ENCODE measurements at places on chromosomes 1 and 21.
A peak's percentile ranks its signal among the peaks of the same experiment; 100 is the strongest.

- no peak for DNase-seq
These were observed 73.8 kb upstream of the VAV3 start for GRCh38 chr1:108038653-108039236.

- no peak for DNase-seq
These were observed 270.6 kb upstream of the VAMP3 start for GRCh38 chr1:7500381-7501083.

- no peak for DNase-seq
These were observed 36.4 kb upstream of the BCL9 start for GRCh38 chr1:147504801-147505311.

DNA sequence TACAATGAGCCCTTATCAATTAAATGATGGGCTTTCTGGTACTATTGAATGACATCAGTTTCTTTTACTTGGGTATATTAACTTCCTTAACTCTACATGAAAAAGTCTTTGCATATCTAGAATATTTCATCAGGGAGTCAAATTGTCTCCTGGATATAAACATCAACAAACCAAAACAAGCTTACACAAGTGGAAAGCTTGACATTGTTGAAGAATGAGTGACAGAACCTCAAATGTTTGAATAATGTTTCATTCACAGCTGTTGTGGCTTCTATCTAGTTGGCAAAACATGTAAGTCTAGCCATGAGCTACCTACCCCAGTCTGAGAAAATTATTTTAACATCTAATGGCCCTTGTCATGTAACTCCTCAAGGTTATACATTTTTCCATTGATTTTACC, 604.8 kb upstream of the ADAMTS5 start:
- no peak for DNase-seq

DNA sequence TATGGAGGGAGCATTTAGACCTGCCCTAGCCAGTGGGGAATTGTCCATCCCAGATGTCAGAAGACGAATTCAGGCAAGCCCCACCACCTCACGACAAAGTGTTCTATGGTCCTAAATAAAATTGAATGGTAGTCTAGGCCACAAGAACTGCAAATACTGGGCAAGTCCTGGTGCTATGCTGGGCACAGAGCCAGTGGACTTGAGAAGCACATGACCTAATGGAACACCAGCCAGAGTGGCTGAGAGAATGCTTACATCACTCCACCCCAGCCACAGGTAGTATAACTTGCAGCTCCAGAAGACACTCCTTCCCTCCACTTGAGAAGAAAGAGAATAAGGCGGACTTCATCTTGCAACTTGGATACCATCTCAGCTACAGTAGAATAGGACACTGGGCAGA, 567.3 kb upstream of the CXADR start:
- no peak for DNase-seq

- DNase-seq = no peak
These were observed 154.1 kb downstream of the CLIC6 start for GRCh38 chr21:34822942-34823341.

- peak; percentile 41 for DNase-seq
These were observed 25.9 kb upstream of the DNAJC11 start for GRCh38 chr1:6727535-6727934.

DNA sequence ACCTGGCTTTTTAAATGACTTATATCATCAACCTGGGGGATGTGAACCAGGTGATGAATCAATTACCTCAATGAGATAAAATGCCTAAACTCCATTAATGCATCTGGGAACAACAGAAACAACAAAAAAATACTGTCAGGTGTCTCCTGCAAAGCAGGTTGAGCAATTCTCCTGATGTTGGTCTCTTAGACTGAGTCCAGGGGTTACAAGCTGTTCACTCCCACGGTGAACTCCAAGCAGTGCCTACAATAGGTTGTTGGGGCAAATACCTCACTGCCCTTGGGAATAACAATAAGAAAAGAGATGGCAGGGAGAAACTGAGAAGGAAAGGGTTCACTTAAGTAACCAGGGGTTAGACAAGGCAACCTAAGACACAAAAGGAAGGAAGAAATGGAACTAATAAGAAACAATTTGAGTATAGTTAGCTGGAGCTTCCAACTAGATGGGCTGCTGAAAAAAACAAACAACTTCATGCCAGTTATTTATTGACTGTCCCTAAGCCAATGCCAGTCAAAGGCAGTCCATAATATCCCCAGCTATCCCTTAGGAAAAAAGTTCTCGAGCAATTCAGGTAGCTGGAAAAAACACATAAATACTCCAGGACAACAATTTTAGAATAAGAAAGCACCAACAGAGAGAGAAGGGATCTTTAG, 97.6 kb upstream of the MAGI3 start:
- no peak for DNase-seq

GRCh38 chr21:25834381-25834780, 99.6 kb downstream of the GABPA start:
- DNase-seq = no peak

DNA sequence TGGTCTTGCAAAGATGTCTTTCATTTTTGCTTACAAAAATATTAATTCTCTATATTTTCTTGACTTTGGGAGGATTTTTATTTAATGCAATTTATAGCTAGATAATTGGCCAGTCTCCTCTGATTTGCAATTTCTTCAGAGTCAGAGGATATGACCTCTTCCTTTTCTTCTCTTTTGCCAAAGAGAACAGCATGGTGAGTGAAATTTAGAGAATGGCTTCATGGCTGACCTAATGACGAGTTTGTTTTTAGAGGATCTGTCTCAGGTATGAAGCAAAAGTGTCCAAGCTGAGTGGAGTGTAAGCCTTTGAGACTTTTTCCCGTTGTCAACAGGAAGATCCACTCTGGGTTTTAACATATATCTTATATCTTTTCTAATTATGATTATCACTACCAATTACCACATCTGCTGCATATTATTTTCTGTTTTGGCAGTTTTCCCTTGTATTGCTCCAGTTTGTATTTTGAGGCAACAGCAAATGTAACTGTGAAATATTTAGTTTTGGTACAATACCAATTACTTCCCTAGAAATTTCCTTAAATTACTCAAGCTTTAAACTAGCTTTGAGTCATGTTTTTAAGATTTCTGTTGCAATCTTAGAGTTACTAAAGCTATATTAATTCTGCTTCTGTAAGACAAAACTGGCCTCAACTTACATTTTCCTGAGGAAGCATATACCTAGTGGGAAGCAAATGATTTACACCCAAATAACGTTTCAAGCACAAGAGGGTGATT, 332.8 kb upstream of the ZRANB2 start:
- no peak for DNase-seq

- DNase-seq = no peak
These were observed 84.6 kb downstream of the RAVER2 start for GRCh38 chr1:64829411-64830029.

GRCh38 chr1:21955058-21955457, 17.9 kb upstream of the HSPG2 start:
- DNase-seq = no peak

DNA sequence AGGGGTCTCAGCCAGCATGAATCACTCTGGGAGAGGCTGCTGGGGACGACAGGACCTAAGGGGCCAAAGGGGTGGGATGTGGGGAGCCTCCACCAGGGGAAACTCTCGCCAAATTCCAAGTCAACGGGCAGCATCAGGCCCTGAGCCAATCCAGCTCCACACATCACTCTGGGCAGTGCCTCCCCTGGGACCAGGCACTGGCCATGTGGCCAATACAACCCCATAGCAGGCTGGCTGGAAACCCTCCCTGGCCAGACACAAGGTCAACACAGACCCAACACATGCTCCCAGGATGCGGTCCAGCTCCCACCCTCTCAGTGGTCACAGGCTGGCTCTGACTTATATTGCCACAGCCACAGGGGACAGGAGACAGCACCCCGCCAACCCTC, 60.0 kb downstream of the MEGF6 start:
- no peak for DNase-seq

DNA sequence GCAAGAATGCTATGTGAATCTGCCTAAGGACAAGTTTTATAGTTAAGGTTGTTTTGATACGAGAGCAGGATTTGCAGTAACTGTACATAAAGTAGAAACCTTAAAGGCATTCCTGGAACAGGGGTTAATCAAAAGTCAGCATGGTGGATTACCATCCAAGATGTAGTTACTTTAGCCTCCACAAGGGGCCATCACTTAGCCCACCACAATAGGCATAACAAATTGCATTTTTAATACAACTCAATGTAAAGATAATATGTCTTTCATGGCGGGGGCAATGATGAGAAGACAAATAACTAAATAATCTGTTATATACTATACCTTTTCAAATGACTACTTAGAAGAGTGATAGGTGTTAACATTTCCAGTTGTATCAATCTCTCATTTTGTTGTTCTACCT, 611.2 kb upstream of the ADGRL4 start:
- DNase-seq = no peak

DNA sequence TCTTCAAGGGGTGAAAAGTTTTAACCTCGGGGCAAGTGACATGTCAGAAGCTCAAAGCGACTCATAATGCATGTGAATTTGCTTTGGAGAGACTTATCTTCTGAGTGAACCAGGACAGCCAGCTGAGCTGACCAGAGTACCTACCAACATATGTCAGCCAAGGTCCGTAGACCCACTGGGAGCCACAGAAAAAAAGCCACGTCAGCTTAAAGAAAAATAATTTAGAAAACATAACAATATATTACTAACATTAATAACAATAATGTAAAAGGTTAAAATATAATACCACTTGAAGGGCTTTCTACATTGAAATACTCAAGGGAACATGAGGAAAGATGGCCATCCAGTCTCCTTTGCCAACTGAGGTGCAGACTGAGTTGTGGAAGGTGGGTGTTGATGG, 6.9 kb downstream of the PEX19 start:
- no peak for DNase-seq

DNA sequence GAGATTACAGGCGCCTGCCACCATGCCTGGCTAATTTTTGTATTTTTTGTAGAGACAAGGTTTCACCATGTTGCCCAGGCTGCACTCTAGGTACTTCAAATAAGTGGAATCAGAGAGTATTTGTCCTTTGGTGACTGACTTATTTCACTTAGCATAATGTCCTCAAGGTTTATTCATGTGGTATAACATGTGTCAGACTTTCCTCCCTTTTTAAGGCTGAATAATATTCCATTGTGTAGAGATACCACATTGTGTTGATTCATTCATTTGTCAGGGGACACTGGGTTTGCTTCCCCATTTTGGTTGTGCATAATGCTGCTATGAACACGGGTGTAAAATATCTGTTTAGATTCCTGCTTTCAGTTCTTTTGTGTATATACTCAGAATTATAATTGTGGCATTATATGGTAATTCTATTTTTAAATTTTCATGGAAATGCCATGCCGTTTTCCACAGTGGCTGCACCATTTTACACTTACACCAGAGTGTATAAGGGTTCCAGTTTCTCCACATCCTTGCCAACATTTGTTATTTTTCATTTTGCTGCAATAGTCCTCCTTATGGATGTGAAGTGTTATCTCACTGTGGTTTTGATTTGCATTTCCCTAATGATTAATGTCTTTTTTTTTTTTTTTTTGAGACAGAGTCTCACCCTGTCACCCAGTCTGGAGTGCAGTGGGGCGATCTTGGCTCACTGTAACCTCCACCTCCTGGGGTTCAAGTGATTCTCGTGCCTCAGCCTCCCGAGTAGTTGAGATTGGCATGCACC, 35.1 kb downstream of the IL6R start:
- no peak for DNase-seq

GRCh38 chr1:215704089-215704860, 137.2 kb downstream of the KCTD3 start:
- DNase-seq = no peak

- no peak for DNase-seq
These were observed 12.6 kb upstream of the KLF18 start for GRCh38 chr1:44154049-44154448.

DNA sequence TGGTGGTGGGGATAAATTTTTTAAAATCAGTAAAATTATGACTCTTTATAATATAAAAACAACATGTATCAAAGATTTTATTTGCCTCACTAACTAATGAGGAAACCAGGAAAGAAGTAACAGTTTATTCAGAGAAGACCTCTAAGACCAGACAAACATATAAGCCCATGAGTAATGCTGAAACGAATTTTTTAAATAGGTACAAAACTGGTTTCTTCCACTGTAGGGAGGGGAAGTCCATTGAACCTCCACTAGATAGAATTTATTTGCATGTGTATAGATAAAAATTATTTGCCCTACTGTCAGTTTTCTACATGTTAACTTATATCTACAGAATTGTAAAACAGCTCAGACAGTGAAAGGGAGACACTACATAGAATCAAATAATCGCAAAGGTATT, 86.8 kb downstream of the ZC3H11B start:
- DNase-seq = no peak

DNA sequence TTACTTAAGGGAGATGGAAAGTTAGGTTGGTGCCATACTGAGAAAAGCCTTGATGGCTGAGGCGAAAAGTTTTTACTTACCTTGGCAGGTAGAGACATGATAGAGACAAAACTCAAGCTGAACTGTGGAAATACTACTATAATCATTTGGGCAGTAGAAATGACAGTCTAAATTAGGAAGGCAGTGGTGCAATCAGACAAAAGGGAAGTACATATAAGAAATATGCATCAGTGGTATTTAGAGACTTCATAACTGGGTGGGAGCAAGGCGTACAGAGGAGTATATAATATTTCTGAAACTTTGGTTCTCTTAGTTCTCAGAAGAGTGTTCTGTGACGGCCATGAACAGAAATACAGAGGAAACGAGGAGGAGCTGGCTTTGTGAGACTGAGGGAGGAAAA, 2.4 kb upstream of the CEP350 start:
- DNase-seq = no peak

GRCh38 chr1:6108937-6109614, 63.4 kb downstream of the KCNAB2 start:
- no peak for DNase-seq

DNA sequence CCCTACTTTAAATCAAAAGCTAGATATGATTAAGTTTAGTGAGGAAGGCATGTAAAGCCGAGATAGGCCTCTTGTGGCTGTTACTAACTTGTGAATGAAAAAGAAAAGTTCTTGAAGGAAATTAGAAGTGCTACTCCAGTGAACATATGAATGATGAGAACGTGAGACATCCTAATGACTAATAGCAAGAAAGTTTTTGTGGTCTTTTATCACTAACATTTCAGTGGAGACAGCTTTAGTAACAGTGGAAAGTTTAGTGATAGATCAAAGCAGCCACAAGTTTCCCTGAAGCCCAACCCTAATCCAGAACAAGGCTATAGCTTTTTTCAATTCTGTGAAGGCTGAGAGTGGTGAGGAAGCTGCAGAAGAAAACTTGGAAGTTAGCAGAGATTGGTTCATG, 73.6 kb upstream of the LRRC8B start:
- DNase-seq = no peak

- peak; percentile 66 for DNase-seq
These were observed 956 bp downstream of the CPLANE2 start for GRCh38 chr1:16235944-16236510.

- DNase-seq = no peak
These were observed 14.8 kb upstream of the TMEM222 start for GRCh38 chr1:27306892-27307761.

- peak; percentile 48 for DNase-seq
These were observed 15.6 kb upstream of the BOLA1 start for GRCh38 chr1:149883598-149884247.

GRCh38 chr1:112762541-112763500, 47.7 kb upstream of the PPM1J start:
- peak; percentile 24 for DNase-seq

GRCh38 chr21:42343963-42344510, 6.8 kb downstream of the TFF2 start:
- peak; percentile 39 for DNase-seq
